ENCODE measurements at places on chromosomes 5 and 9. TPM values are rescaled to one million over a fixed set of nuclear protein-coding genes. Genes with fewer than 3 reads are reported as not detected.

The ACSL6 gene
- polyA plus RNA-seq, result 0.11 TPM

The CDO1 gene
- 286 TPM for polyA plus RNA-seq

The SLC6A3 gene
- 0.06 TPM for polyA plus RNA-seq

The GPX8 gene
- 4.2 TPM for polyA plus RNA-seq
